NCI-H187 (cell line): ENCODE measurements at places on chromosomes 11 and 22.

DNA sequence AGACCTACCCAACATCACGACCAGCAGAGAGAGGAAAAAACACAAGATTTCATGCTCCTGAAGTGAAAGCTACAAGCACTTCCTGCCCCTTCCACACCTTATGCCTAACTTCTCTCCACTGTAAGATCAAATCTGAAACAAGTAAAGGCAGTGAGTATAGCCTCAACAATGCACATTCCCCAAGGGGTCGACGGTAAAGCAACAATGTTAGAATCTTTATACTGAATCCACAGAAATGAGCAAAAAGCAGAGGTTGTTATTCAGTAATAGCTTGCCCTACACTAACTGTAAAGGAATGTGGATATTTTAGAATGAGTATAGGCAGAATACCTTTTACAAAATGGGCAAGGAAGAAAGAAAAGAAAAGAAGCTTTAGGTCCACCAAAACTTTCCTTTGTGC, 15.6 kb downstream of the ARFGAP3 start:
- DNase-seq, result no peak

DNA sequence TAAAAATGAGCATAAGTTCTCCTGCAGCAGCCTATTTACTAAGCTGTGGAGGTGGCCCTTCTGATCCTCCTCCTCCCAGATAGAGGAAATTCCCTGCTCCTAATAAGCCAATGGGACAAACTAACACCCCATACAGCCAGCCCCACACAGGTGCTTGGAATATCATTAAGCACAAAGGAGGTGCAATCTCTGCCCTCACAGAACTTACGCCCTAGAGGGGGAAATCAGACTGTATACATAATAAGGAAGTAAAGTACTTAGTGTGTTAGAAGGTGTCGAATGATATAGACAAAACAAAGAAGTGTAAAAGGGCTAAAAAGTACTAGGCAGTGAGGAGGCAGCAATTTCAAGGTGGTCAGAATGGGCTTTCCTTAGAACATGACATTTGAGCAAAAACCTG, 5.8 kb downstream of the MS4A12 start:
- DNase-seq, result no peak

DNA sequence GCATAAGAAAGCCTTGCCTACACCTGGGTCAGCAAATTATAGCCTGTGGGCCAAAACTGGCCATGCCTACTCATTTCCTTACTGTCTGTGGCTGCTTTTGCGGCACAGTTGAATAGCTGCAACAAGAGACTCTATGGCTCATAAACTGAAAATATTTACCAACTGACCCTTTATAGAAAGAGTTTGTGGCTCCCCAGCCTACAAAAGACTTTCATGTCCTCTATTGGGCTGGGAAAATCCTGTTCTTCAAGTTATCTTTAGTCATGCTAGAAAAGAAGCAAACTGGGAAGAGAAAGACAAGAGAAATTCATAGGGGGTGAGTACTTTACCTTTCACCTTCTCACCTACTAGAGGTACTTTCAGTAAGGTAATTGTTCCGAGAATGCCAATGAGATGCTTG, 175.1 kb downstream of the SWAP70 start:
- no peak for DNase-seq

DNA sequence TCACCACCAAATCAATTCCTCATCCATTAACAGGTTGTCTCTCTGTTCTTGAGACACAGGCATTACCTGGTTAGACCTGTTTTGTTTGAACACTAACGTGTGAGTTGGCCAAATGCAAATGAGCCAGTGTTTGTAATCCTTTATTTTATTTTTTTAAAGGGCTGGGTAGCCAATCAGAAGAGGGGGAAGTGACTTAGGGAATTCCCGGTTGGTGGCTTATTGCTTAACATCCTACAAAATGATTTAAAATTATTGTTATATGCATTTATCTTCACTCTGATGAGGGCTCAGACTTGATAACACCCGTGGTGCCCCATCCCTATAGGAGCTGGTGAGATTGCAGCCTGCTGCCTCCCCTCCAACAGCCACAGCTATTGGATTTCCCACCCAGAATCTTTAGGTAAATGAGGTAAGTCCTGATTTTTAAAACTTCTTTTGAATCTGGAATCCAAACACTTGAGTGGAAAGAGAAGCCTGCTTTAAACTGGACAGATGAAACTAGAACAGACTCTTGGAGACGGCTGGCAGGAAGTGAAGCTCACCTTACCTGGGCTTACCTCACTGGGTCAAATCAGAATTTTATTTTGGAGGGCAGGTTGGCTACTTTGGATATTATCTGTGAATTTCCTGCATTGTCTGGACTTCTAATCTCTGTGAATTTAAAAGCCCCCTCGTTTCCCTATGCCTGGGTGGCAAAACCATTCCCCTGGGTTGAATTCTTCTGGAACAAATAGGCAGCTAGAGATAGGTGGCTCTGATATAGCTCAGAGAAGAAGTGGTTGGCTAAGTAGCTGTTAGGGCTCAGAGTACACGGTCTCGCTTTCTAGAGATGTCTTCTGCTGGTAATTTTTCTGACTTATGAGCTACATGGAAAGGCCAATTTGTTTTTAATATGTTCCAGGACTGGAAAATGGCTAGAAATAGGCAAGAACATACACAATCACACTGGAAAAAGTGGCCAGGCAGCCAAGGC, at the start of gene EHF:
Gene EHF (plus strand): TSS at position 274 of the 973 bp plus-strand sequence. CDS start 21,538 bp downstream, outside the sequence.
- DNase-seq, result no peak

- no peak for DNase-seq
These were observed 192.8 kb upstream of the SORL1-AS1 start for GRCh38 chr11:121645596-121645995.

GRCh38 chr22:24244144-24244787, 616 bp downstream of the GGT5 start:
- no peak for DNase-seq

DNA sequence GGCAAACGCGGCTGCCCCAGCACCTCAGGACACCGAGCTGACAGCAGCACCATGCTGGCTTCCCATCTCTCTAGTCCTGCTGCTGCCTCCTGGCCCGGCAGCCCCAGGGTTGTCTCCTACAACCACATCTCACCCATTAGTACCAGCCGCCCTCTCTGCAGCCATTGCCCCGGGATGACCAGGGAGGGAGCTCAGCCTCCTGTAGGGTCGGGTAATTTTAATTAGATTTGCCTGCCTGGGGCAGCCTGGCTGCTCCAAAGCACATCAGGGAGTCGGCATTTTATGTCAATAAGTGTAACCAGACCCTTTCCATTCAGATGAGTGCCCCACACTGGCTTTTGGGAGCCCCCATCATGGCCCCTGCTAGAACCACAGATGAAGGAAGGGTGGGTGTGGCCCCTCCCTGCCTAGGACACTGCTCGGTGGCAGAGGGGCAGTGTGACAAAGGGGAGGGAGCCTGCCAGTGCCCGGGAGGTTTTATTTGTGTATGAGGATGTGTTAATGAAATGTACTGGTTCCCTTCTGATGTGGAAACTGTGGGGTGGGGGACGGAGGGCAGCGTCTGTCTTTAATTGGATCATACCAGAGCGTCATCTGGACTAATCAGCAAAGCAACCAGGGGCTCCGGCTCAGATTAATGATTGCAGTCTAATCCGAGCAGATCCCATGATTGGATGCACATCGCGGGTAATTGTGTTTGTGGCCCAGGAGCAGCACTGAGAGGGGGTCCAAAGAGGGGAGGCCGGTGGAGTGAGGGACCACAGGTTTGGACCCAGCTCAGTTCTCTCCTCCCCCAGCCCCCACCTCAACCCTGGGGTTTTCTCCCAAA, 125.3 kb downstream of the FEZ1 start:
- DNase-seq, result no peak

- DNase-seq, result no peak
These were observed 31.2 kb downstream of the SHANK2 start for GRCh38 chr11:71221201-71221600.

GRCh38 chr11:12411806-12412727, 34.7 kb downstream of the PARVA start:
- peak; percentile 25 for DNase-seq

DNA sequence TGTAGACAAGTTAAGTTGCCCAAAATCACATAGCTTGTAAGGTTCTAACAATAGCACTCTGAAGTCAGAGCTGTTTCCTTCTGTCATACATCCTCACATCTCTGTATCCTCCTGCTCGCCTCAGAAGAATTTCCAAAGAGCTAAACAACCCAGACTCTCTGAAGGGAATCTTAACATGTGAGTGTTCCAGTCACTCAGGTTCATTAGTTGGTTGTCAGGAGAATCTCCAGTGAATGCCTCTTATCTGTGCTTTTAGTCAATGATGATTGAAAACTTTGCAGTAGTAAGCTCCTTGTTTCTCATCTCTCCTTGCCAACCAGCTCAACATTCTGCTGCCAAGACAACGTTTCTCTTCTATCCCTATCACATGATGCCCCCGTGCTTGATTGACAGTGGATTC, 195.5 kb downstream of the C11orf91 start:
- DNase-seq, result no peak

DNA sequence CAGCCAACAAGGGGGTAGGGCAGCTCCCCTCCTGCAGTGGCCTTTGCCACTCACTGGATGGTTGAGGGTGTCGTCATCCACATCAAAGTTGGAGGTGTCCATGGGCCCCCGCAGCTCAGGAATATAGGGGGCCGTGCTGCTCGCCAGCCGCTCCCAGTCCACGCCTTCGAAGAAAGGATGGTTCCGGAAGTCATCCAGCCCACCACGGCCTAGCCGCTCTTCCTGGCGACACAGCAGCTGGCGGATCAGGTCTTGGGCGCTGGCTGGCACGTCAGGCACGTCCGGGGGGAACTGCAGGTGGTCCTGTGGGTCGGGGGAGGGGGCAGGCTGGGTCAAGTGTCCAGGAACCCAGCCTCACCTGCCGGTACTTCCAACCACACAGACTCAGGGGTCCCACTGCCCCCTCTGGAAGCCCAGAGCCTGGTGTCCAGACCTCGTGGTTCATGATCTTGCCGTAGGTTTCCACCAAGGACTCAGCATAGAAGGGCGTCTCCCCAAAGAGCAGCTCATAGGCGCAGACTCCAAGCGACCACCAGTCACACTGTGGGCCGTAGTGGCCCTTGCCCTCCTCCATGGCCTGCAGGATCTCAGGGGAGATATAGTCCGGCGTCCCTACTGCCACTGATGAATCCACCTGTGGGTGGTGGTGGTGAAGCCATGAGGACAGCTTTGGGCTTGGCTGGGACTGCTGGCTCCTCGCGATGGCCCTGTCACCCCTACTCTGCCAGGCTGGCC, 5.7 kb downstream of the CDC42BPG start:
- DNase-seq, result no peak

GRCh38 chr11:68523743-68524142, 63.2 kb downstream of the PPP6R3 start:
- no peak for DNase-seq

DNA sequence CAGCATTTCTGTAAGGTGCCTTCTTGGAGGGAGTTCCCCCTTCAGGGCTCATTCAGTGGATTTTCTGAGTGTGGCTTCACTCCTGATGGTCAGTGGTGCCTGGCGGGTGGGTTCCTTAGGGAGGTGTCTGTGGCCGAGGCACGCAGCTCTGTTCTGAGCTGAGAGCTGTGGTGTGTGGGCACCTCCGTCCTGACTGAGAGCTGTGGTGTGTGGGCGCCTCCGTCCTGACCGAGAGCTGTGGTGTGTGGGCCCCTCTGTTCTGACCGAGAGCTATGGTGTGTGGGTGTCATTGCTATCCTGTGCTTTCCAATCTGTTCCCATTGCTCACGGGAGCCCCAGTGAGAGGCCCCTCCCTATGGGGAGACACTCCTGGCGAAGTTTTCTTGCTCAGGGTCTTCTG, 39.8 kb downstream of the MUC6 start:
- no peak for DNase-seq

DNA sequence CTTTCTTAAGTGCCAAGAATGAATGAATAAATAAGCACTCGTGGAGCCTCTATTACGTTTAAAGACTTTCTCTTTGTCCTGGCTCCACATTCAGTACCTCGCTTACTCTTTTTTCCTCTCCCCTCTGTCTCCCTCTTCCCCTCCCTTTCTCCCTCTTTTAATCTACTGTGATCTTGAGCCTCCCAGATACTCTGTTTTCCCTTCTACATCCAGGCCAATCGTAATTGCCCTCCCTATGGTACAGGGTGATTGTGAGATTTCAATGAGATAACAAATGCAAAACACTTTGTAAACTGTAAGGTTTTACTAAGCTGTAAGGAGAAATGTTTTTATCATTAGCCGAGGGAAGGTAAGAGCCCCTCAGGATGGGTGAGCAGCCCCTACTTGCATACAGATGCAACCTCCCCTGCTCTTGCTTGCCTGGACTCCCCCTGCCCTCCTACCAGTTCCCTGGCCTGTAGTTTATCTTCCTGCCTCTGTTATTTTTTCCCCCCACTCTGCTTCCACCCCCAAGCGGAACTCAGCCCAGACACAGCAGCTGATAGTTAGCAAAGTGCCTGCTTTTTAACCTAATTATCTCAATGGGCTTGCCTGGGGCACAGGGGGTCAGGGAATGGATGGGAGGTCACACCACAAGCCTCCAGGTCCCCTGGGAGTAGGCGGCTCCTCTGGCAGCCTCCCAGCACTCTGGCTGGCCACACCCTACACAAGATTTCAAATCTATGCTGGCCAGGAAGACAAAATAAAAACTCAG, 76.9 kb upstream of the CADM1 start:
- DNase-seq, result peak; percentile 23

DNA sequence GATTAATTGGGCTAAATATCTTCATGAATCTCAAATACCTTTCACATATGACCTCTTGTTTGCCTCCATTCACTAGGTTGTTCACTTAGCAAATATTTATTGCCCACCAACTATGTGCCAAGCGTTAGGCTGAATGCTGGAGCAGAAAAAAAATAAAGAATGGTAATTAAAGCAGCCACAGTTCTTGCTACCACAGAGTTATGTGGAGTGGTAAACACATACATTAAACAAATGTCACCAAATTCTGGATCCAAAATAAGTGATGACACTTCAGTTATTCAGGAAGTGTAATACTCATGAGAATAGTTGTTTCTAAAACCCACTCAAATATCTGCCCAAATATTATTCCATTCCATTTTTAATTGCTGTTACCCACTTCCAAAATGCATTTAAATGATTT, 128.4 kb downstream of the GRIA4 start:
- DNase-seq, result no peak

DNA sequence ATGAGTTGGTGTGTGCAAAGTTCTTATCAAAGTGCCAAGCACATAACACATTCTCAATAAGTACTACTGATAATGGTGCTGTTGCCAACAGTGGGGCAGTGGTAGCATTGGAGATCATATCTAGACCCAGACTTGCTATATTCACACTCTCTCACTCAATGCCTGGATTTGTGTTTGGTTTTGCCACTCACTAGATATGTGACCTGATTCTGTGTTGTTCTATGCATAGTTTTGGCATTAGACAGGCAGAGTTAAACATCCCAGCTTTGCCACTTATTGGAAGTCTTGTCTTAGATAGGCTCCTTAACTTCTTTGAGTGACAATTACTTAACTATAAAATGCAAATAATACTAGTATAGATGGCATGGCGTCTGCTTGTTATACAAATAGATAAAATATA, 642.6 kb upstream of the CCDC179 start:
- DNase-seq, result no peak

DNA sequence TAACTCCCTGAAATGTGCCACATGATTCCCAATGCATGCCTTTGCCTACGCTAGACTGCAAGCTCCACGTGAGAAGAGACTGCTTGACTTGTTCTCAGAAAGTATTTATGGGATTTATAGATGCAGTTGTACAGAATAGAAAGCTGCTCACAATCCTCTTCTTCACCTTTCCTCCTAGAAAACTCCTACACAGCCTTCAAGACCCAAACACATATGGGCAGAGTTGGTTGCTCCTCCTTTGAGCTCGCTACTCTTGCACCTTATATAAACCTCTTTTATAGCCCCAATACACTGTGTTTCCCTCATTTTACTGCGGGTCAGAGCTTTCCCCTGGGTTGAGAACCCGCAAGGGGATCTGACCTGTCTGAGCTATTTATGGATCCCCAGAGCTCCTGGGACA, 16.4 kb downstream of the C1QTNF6 start:
- DNase-seq, result no peak
